Activated T-cell treated with anti-CD3 and anti-CD28 coated beads for 1 hour (primary cell): ENCODE measurements at places on chromosomes 7 and 10.

GRCh38 chr7:70288781-70289456 is 690.6 kb downstream of the AUTS2 start:
- DNase-seq, result no peak

- DNase-seq, result no peak
These were observed 433.6 kb downstream of the ACTR3B start for GRCh38 chr7:153193144-153193595.

GRCh38 chr7:28528899-28529298 is 116.6 kb downstream of the CREB5 start:
- DNase-seq, result no peak

DNA sequence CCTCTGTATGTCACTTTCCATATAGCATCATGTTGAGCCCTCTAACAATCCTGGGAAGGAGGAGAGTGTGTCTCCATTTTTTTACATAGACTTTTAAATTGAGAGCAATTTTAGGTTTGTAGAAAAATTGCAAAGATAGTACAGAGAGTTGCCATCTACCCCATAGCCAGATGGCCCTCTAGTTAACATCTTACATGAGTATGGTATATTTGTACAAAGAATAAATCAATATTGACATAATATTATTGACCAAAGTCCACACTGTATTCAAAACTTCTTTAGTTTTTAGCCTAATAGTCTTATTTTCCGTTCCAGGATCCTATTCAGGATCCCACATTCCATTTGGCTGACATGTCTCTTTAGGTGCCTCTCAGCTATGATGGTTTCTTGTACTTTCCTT is 274.6 kb upstream of the PLPP4 start:
- no peak for DNase-seq

GRCh38 chr7:42460933-42461332 is 223.9 kb upstream of the GLI3 start:
- no peak for DNase-seq

GRCh38 chr10:119811122-119811521 is 61.5 kb downstream of the MCMBP start:
- DNase-seq, result no peak
